ENCODE measurements at places on chromosomes 11 and 22.

GRCh38 chr11:70066628-70067027 lies 11.5 kb upstream of the ANO1 start:
- no peak for DNase-seq

- no peak for DNase-seq
Measured at GRCh38 chr22:34688825-34689224, 377.1 kb upstream of the ISX start.

DNA sequence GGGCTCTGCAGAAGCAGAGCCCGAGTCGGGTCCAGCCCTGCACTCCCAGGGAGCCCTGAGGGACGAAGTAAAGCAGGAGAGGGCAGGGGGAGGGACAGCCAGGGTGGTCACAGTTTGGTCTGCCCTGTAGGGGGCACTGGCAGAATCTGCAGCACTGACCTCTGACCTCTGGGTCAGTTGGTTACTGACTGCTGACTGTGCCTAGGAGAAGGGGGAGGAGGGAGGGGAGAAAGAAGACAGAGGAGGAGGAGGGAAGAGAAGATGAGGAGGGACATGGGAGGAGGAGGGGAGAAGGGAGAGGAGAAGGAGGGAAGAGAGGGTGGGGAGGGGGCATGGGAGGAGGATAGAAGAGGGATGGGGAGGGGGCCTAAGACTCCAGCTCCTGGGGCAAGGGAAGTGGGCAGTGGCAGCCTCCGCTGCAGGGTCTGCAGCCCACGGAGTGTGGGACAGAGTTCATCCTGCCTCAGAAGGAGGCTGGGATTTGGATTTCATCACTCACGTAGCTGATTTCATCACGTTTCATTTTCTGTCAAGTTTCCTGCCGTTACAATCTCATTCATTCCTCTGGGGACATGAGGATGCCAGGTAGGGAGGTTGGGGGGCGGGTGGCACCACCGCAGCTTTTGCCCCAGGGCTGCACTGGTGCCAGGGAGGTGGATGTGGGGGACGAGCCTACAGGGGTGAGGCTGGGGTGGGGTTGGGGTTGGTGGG lies 55.2 kb downstream of the FLRT1 start:
- no peak for DNase-seq

DNA sequence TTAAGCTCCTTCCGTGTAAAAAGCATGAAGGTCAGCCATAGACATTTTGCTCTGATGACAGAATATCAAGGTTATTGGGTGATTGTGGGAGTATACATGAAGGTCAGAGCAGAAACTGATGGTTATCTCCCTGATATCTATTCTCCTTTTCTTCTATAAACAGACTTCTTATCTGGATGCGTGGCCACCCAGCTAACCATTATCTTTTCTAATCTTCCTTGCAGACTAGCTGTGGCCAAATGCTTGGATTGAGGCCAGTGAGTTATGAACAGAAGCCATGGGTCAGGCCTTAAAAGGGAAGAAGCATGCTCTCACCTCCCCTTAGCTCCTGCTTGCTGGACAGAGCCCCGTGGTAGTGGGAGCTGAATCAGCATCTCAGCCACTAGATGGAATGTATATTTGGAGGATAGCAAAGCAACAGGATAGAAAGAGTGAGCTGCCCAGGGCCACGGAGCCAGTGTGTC lies 31.3 kb upstream of the LRRC55 start:
- DNase-seq, result no peak

DNA sequence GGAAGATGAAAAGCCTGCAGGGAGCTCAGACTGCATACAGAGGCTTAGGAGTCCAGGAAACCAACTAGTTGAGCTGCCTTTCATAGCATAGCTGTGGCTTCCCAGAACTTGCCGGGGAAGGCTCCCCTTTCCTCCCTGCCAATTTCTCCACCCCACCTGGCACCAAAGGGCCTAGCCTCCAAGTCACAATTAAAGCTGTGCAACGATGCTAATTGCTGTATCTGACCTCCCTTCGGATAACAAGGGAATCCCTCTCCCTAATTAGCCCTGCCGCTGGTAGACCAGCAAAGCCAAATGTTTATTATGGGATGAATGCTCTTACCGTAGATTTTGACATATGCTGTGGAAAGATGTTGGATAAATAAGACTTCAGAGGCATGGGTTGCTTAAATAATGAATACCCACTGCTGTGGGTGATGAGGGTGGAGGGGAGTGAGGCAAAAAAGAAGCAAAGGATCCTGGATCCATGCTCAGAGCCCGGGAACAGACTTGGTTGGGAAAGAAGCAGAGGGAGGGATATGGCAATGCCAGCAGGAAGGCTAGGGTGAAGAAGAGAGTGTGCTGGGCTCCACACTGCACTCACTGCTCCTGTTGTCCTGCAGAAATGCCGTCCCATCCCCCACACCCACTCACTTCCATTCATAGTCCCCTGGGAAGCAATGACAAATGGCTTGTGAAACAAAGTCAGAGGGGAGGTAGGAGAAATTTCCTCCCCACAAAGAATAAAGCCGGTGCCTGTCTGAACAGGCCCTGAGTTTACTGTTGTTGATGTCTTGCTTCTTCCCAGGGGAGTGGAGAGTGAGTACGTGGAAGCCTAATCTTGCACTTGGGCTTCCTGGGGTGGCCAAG lies 608.1 kb upstream of the CADM1 start:
- no peak for DNase-seq

GRCh38 chr11:36328966-36329673 lies 33.0 kb downstream of the PRR5L start:
- DNase-seq, result no peak

DNA sequence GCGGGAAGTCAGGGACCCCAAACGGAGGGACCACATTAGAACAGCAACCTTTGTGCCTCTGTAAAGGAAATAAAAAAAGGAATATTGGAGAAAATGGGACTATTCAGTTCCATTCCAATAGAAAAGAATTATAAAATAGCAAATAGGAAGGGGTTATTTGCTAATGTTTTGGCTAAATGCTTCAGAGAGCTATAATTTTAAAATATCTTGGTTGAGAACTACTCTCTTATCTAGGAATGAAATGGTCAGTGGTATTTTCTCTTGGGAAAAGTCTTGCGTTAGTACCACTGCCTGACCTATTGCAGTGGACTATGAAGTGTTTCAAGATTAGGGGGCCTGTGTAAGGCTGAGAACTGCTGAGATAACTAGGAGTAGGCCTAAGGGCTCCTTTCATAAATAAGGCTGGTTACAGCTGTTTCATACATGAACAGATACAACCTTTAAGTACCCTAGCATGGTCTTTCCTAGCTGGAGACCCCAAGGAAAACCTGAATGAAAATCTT lies 6.9 kb upstream of the WEE1 start:
- DNase-seq, result no peak

- DNase-seq, result no peak
Measured at GRCh38 chr11:128135451-128135850, 451.9 kb downstream of the ETS1 start.
